ENCODE measurements at places on chromosomes 6 and 20.
A peak's percentile ranks its signal among the peaks of the same experiment; 100 is the strongest.

- no peak for DNase-seq
Observed at GRCh38 chr6:13256266-13257001, 71.9 kb downstream of the TBC1D7 start.

GRCh38 chr6:2353412-2354137 lies 108.2 kb upstream of the GMDS start:
- DNase-seq, result peak; percentile 63

DNA sequence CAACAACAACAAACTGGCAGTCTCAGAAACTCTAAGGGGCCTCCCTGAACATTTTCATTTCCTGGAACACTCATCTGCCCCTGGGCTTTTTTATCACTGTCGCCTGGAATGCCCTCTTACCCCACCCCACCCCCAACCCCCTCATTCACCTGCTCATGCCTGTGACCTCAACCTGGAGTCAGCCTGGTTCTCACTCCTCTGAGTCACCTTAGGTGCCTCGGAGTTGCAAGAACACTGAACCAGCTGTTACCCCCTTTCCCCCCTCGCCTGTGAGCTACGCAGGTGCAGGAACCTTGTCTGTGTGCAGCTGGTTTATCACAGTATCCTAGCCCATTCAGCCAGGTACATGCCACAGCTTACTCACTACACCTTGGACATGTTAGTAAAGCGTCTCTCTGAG lies 12.8 kb upstream of the SNAI1 start:
- no peak for DNase-seq

GRCh38 chr6:31110825-31111582 lies 1.4 kb downstream of the C6orf15 start:
- DNase-seq, result no peak

DNA sequence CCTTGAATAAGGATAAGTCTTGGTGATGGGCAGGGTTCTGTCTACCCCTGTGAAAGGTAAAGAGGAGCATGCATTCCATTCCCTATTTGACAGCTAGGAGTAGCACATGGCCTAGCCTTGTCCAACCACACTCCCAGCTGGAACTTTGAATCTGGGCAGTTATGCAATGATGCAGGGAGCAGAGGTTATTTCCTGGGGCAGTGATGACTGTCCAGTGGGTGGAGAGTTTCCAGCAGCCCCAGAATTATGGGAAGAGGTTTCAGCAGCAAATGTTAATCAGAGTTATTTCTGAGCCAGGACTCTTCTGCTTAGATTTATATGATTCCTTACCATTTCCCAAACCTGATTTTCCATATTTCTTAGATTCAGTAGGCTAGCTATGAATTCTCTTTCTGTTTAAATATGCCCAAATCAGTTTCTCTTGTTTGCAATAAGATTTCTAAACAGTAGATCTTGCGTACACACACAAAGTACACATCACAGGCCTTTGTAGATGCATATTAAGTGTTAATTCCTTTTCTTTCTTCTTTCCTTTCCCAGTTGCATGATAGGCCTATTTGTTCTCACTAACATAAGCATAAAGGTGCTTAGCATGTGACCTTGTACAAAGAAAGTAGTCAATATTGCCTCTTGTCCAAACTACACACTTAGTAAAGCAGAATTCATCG lies 17.3 kb upstream of the TXLNB start:
- no peak for DNase-seq

- DNase-seq, result no peak
Observed at GRCh38 chr6:54609981-54610380, 236.6 kb upstream of the FAM83B start.

GRCh38 chr20:45987108-45987780 lies 15.2 kb upstream of the ZNF335 start:
- peak; percentile 88 for DNase-seq

DNA sequence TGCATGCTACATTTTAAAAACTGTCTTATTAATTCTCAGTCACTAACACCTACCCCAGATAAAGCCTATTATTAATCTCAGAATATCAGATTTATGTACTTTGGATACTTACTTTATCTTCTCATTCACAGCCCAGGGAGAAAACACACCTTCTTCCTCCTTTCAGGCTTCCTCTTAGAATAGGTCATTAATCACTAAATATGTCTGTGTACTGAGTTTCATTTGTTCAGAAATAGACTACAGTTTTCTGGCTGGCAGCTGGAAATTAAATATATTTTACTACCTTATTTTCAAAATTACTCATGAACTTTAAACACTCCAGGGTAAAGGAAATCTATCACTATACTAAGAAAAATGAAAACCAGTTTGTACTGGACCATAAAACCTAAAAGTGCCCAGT lies 147.7 kb upstream of the DST start:
- DNase-seq, result no peak

- DNase-seq, result no peak
Observed at GRCh38 chr6:56690519-56691285, 48.0 kb upstream of the DST start.

GRCh38 chr6:36120979-36121786 lies 9.1 kb upstream of the MAPK13 start:
- DNase-seq, result peak; percentile 72

DNA sequence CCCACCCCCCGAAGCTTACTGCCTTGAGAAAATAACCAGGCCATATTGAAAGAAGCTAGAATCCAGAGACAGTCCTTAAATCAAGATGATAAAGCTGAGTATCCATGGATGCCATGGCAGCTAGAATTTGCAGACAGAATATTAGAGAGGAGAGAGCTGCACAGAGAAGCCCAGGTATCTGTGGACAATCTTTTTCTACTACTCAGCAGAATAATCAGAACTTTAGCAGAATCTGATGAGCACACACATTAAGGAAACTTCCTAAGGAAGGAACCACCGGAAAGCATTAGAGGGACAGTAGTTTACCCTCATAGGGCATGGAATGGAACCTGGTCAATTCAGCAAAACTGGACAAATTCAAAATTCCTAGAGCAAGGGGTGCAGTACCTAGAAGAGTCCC lies 1001.7 kb downstream of the HACE1 start:
- no peak for DNase-seq

GRCh38 chr6:160170018-160170680 lies 48.5 kb downstream of the SLC22A1 start:
- no peak for DNase-seq

DNA sequence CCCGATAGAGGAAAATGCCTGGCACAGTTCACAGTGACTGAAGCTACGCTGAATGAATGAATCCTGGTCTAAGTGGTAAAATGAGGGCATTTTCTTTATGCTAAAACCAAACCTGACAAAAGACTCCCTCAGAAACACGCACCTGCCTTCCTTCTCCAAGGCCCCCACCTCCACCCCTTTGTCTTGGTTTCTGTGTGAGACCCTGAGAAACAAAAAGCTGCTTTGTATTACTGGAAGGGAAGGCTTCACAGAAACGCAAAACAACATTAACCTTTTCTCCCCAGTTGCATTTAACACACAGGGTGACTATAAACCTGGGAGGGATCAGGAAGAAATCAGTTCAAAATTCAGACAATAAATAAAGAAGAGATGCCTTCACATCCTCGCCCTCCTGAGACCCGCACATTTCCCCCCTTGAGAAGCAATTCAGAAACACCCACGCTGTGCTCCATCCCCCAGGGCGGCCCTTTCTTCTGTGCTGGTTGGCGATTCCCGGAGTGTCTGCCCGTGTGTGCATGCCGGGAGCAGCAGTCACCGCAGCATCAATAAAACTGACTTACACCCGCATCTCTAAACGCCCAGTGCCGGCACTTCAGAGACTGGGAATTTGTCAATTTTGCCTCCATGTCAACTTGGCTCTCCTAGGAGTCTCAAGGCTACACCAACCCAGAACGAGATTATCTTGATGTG lies 67.2 kb upstream of the TRAF3IP2 start:
- no peak for DNase-seq

DNA sequence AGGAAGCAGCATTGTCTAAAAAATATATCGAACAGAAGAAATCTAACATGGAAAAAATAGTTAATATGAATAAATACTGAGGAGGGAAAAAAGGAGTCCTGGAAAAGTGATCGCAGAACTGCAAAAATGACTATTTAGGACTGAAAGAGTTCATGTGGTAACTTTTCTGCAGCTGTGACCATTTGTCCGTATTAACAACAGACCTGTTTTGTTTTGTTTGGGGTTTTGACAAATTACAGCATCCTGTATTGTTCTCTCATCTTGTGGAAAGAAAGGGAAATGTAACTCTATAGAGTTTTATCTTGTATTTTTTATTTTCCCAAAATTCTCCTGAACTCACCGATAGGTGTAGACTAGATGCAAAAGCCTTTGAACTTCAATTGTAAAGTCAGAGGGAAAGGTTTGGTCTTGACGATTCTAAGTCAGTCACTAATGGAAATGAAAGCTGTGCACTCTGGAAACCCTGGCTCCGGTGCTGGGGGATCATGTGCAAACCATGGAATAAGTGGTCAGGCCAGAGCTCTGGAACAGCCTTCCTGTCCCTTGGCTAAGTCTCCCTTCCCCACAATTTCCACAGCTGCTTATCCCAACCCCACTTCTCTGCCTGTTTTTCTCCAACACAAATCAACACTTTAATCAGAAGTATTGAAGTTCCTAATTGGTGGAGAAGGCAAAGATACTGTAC lies 51.2 kb upstream of the MARCKS start:
- DNase-seq, result no peak

DNA sequence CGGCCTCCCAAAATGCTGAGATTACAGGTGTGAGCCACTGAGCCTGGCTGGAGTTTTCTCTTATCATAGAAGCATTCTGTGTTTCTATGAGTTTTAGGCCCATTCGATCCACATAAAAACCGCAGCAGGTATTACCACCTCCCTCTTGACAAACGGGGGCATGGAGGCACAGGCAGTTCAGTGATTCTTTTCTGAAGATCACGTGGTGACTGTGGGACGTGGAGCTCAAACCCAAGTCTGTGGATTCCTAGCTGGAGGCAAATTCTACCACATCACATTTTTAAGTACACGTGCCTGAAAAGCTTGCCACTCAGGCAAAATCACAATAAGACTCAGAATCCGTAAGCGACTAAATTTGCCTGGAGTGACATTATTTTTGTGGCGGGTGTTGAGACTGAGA lies 191.3 kb downstream of the GMPR start:
- no peak for DNase-seq

DNA sequence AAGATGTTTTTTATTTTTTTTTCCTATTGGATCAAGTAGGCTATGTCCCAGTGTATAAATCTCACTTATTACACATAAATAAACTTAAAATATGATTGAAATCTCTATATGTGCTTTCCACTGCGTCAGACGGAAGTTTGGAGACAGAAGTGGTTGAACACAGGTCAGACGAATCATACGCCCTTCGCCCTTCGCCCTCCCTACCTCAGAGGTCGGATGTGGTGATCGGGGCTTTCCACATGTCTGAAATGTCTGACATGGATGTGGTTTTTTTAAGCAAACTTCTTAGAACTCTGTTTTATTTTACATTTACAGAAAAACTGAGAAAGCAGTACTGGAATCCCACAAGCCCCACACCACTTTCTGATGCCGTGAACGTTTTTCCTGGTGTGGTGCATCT lies 344.4 kb downstream of the THBS2 start:
- DNase-seq, result no peak

Data from activated CD4-positive, alpha-beta T cell treated with anti-CD3 and anti-CD28 coated beads, Interleukin-2, amount 50 U/mL, for 48 hours (primary cell).